ENCODE measurements at places on chromosomes 2 and 18. TPM values are rescaled to one million over a fixed set of nuclear protein-coding genes. Genes with fewer than 3 reads are reported as not detected.
A peak's percentile ranks its signal among the peaks of the same experiment; 100 is the strongest.

- no peak for DNase-seq
Observed at GRCh38 chr2:25566694-25567093, 106.7 kb downstream of the DTNB start.

GALNT14 gene
- 7.9 TPM for total RNA-seq

DNA sequence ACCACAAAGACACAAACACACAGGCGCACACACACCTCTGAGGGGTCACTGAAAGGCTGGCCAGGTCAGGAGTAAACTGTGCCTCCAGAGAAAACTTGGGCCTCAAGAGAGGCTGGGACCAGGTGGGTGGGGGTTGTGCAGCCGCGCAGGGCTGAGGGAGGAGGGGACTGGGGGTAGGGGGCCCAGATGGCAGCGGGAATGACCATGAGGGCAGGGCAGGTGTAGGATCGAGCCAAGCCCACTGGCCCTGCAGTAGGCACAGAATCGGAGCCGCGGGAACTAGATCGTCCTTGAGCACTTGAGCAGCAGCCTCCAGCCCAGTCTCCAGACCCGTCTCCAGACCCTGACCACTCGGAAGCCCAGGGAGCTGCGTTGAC, 36.8 kb downstream of the ANKMY1 start:
- DNase-seq = no peak

DNA sequence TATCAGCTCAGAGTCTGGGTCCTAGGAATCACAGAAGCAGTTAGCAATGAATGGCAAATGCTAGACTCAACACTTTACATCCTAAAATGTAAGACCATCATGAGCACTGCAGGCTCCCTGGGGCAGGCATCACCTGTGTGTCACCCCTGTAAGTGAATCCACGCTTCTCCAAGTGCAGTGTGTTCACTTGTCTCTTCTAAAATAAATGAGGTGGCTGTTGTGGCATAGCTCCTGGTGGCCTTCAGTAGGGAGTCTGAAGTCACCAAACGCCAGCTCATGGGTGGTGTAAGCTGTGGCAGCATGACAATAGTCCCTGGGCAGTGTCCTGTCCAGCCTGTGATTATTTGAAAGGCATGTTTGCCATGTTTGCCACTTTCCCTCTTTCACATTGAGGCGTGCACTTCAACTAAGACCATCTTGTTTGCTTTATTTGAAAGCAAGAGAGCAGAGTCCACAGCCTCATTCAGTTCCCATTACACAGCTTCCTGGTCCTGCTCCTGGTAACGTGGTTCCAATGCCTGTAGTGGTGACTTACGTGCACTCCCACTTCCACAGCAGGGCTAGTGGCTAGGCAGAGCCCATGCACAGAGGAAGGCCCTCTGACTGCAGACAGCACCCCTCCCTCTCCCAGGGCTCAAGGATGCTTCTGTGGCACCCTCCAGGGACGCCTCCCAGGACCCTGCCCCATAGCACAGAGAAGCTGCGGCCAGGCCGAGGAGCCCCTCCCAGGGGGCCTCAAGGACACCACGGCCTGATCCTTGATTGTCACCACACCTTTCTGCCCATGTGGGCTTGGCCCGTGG, 24.3 kb downstream of the COA5 start:
- DNase-seq = no peak

GKN1 gene
- not detected for total RNA-seq

SERPINB10 gene
- not detected for total RNA-seq

APCDD1 gene
- total RNA-seq = 0.15 TPM

SCG2 gene
- 0.35 TPM for total RNA-seq

- DNase-seq = no peak
Observed at GRCh38 chr18:66558773-66559172, 45.1 kb downstream of the CDH19 start.

TXNDC2 gene
- total RNA-seq = 0.13 TPM

PARD6G gene
- total RNA-seq = not detected

CPLX4 gene
- not detected for total RNA-seq

DNA sequence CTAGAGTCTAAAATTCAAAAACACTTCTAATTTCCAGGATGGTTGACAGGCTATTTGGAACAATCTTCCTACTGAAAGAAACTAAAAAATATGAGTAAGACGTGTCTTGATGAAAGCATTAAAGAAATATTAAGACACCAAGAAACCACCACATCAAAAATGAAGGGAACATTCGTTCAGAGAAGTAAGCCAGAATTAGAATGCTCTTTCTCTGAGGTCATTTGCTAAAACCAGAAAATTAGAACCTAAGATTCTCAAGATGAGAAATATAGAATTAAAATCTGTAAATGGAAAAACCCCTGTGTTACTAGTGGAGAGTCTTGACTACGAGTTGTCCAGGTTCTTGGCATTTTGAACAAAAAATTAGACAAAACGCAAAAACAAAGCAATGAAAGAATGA, 54.8 kb upstream of the YWHAQ start:
- no peak for DNase-seq

- no peak for DNase-seq
Observed at GRCh38 chr2:27573452-27573851, 9.4 kb upstream of the ZNF512 start.

DNA sequence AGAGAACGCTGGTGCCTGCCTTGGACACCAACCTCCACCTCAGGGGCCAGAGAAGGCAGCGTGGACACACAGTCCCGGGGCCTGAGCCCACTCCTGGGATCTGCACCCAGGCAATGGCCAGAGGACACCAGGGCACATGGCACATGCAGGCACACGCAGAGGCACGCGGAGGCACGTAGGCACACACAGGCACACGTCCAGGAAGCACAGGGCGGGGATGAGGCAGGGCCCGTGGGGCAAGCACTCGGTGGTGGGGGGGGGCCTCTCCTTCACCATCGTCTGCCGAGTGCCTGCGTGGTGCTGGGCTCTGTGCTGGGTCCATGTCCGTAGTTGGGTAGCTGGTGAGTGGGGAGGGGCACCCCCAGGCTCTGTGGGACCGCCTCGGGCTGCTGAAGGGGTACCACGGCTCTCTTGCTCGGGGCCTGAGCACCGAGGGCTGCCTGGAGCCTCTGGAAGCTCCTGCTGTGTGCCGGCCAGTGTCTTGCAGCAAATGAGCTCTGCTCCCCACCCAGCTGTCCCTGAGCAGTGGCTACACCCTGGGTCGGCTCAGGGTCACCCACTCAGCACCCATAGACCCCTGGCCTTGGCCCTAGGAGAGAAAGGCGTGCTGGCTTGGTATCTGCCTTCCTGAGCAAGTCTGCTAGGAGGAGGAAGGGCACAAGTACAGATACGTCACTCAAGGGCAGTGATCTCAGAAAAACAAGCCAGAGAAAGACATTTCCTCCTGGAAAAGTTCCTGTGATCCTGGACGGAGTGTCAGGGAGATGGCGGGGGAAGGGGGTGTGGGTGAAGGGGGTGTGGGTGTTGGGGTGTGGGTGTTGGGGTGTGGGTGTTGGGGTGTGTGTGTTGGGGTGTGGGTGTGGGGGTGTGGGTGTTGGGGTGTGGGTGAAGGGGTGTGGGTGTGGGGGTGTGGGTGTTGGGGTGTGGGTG, 26.4 kb downstream of the RTP5 start:
- peak; percentile 15 for DNase-seq
